ENCODE measurements at places on chromosomes 3 and 15.
A peak's percentile ranks its signal among the peaks of the same experiment; 100 is the strongest.

GRCh38 chr3:141078200-141078599 is 27.1 kb downstream of the SPSB4 start:
- no peak for DNase-seq

DNA sequence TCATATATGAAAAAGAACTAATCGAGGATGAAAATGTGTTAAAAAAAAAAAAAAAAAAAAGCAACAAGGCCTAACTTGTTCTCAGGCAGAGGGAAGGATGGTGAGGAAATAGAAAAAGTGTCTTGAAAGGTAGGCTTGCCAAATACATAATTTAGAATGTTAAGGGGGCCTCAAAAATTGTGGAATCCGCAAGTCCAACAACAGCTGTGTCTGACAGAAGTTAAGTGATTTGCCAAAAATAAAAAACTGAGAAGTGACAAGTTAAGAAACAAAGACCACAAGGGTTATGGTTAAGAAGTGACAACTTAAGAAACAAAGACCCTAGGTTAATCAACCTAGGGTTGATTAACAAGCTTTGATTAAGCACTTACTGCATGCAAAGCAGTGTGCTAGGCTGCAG is 110.6 kb downstream of the P2RY1 start:
- DNase-seq, result no peak

DNA sequence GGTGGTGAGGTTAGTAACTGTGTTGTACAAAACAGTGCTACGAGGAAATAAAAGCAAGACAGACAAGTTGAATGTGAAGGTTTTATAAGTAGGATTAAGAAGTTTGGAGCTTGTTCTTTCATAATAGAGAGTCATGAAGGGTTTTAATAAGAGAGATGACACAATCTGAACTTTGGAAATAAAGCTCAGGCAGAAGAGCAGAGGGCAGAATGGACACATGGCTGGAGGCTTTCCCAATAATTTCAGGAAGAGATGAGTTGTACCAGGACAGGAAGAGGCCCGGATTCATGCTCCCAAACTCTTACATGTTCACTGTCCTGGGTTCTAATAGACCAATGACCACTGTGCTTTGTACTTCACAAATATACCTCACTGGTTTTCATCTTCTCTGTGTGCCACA is 194.8 kb downstream of the SLC9A9 start:
- no peak for DNase-seq

GRCh38 chr3:135896613-135897012 is 68.9 kb upstream of the PPP2R3A start:
- DNase-seq, result peak; percentile 49

DNA sequence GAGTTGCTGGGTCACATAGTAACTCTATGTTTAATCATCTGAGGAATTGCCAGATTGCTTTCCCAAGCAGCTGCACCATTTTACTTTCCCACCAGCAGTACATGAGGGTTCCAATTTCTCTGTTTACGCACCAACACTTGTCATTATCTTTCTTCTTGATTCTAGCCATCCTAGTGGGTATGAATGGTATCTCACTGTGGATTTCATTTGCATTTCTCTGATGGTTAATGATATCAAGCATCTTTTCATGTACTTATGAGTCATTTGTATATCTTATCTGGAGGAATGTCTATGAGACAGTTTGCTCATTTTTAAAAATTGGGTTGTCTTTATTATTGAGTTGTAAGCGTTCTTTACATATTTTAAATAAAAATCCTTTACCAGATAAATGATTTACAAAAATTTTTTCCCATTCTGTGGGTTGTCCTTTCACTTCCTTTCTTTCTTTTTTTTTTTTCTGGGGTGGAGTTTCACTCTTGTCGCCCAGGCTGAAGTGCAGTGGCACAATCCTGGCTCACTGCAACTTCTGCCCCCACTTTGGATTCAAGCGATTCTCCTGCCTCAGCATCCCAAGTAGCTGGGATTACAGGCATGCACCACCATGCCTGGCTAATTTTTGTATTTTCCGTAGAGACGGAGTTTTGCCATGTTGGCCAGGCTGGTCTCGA is 8.9 kb upstream of the SGO1 start:
- no peak for DNase-seq

GRCh38 chr3:107367353-107367752 is 9.9 kb upstream of the CCDC54 start:
- peak; percentile 32 for DNase-seq

DNA sequence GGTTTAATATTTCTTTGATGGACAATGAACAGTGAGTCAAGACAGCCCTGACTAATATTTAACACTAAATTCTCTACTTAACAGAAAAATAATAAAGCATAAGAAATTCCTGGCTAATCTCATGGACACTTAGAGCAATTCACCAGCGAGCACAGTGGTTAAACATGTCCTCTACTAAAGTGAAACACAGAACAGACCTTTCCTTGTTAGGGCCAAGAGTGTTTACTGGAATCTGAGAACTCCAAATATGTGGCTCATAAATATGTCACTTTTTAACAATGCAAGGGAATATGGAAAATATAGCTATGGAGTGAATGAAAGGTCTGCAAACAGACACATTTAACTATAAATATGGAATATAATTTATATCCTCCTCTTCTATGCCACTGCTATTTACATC is 18.6 kb upstream of the IGSF10 start:
- DNase-seq, result no peak

DNA sequence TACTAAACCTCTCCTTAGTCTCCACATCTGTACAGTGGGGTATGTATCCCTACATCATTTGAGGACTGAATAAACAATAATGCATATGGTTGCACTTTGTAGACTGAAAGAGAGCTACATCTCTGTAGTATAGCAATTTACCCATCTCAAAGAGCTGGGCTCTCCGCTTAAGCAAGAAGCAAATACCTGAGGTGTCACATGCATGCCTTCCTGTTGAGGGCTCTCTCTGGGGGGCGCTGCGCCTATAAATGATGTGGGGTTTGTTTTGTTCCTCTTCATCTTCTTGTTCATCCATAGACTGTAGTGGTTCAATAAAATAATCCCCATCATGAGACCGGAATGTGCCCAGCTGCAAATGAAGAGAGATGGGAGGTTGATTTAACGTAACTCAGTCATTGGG is 6.8 kb downstream of the ADAMTS9 start:
- DNase-seq, result no peak

All from kidney epithelial cell (primary cell).